Nephron progenitor cell (in vitro differentiated cells): ENCODE measurements at places on chromosomes 7 and 10.

DNA sequence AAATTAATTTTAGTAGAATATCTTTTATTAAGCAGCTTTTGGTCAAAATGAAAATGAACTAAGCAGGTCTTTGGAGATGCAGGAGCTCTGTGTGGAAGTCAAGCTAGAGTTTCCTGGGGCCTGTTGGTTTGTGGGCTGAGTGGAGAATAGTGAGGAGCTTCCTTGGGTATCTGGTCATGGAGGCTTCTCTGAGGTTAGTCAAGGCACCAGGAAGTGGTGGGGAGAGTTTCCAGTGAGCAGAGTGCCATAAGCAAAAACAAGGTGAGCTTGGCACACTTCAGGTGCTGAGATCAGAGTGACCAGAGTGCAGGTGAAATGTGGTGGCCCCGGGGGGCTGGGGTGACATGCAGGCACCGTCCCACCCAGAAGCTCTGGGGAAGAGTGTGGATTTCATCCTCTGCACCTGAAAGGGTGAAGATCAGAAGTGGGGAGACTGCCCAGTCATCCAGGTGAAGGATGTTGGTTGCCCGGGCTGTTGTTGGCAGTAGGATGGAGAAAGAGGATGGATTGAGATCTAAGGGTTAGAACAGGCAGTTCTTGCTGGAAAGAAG is 77.4 kb downstream of the WDR37 start:
- no peak for DNase-seq

DNA sequence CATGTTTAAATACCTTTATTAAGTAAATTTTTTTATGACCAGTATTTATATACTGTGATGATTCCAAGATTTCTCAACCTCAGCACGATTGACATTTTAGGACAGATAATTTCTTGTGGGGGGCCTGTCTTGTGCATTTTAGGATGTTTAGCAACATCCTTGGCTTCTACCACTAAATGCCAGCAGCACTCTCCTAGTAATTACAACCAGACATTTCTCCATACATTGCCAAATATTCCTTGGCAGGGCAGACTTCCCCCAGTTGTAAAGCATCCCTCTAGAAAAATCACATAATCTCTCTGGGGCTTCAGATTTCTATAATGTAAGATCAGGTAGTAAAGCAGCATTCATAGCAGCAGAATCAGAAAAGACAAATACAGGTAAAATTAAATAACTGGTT is 7.8 kb upstream of the LIPM start:
- no peak for DNase-seq

GRCh38 chr10:45080331-45080730 is 79.6 kb downstream of the ZNF22 start:
- no peak for DNase-seq

GRCh38 chr7:136441835-136442234 is 426.6 kb upstream of the CHRM2 start:
- DNase-seq, result no peak

DNA sequence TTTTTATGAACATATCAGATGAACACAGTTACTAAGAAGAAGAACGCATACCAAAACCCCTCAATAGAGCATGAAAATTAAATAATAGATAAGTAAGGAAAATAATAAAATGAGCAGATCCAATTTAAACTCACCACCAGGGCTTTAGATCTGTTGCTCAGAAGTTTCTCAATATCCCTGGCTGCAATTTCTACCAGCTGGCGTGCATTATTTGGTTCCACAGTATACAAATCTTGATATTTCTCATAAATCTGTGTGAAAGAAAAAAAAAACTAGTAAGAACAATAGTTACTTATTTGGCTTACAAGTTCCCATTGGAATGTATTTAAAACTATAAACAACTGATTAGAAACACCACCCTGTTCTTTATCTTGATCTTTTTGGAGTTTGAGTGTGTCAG is 108.6 kb downstream of the CACNA2D1 start:
- no peak for DNase-seq

GRCh38 chr7:111954474-111955381 is 251.5 kb downstream of the DOCK4 start:
- DNase-seq, result no peak

GRCh38 chr10:84842593-84842992 is 514.2 kb downstream of the CCSER2 start:
- DNase-seq, result no peak

GRCh38 chr10:86234107-86234506 is 132.5 kb downstream of the GRID1 start:
- no peak for DNase-seq

- DNase-seq, result no peak
These were observed 7.4 kb downstream of the IFIT3 start for GRCh38 chr10:89335226-89335625.

DNA sequence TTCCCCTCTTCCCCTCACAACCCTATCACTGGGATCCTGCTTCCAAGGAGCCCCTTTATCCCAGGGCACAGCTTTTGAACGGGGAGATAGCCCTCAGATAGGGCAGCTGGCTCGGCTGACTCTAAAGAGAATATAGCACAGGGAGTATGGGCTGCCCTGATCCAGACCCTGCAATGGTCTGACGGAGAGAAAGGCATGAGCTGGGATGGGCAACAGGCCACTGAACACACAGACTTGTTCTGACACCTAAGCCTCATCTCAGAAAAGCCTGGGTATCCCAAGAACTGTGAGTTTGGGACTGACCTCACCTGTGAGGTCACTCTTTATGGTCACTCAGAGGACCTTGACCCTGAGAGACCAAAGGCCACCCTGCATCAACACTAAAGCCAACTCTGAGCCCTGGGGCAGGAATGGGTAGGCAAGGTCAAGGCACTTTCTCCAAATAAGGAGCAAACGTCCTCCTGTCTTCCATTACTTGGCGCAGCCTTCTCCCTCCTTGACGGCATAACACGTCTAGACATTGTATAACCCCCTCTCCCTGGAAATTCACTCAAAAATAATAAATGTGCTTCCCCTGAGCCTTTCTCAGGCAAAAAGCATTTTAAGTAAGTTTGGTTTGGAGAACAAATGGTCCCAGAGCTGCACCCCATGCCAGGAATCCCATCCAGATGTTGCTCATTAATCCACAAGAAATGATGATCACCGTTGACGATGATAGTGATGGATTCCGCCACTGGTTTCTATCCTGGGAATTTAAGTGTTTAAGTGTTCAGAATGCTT is 8.2 kb upstream of the LRRC18 start:
- no peak for DNase-seq

DNA sequence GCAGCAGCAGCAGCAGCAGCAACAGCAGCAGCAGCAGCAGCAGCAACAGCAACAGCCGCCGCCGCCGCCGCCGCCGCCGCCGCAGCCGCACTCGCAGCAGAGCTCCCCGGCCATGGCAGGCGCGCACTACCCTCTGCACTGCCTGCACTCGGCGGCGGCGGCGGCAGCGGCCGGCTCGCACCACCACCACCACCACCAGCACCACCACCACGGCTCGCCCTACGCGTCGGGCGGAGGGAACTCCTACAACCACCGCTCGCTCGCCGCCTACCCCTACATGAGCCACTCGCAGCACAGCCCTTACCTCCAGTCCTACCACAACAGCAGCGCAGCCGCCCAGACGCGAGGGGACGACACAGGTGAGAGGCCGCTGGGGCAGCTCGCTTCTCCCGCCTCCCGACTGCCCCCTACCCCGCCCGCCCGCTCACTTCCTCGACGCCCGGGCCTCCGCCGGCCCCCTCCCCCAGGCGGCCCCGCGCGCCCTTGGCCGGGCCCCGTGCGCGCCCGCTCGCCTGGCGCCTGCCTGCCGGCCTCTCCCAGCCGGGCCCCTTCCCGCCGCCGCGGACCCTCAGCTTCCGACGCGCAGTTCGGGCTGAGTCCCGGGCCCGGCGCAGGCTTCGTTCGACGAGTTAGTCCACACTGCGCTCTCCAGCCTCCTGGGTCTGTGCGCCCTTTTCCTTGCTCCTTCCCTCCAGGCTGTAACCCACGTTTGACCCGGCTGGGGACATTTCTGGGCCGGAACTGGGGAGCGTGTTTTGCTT is 882 bp downstream of the DLX6 start:
- peak; percentile 74 for DNase-seq

DNA sequence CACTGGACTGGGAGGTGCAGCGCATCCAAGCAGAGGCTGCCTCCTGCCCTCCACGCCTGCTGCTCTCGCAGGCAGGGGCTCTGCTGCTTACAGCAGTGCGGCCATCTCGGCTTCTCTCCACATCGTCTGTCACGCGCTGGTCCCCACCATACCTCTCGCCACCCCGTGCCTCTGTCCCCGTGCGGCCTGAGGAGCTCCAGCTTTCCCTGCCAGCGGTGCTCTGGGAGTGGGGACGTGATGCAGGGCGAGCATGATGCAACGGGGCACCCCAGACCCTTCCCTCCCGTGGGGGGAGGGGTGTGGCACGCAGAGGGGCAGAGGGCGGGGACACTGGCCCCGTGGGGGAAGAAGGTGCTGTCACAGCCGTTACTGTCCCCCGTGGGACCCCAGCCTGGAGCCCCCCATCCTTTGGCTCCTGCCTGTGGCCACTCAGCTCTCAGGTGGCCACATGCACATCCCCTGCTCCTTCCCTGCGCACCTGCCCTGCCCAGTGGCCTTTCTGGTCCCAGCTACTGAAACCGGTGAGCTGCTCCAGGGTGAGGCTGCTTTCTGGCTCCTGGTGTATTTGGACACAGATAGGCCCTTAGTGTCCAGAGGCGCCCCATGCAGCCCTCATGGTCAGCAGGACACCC is 9.0 kb downstream of the GET4 start:
- no peak for DNase-seq

DNA sequence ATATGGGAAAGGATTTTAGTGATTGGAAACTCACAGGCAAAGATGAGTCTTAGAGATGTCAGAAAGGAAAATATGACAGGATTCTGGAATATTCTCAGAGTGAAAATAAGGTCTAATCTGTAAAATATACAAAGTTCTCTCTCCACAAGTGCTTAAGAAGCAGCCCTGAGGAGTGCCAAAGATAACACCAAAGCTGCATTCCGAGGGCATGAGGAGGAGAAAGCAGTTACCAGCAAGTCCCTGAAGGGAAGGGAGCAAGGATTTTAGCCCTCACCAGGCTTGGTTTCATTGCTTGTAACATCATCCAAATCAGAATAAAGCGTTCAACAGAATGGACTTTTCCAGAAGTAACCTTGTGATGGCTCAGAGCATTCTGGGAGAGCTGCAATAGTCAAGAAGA is 31.4 kb upstream of the DLX6 start:
- no peak for DNase-seq

DNA sequence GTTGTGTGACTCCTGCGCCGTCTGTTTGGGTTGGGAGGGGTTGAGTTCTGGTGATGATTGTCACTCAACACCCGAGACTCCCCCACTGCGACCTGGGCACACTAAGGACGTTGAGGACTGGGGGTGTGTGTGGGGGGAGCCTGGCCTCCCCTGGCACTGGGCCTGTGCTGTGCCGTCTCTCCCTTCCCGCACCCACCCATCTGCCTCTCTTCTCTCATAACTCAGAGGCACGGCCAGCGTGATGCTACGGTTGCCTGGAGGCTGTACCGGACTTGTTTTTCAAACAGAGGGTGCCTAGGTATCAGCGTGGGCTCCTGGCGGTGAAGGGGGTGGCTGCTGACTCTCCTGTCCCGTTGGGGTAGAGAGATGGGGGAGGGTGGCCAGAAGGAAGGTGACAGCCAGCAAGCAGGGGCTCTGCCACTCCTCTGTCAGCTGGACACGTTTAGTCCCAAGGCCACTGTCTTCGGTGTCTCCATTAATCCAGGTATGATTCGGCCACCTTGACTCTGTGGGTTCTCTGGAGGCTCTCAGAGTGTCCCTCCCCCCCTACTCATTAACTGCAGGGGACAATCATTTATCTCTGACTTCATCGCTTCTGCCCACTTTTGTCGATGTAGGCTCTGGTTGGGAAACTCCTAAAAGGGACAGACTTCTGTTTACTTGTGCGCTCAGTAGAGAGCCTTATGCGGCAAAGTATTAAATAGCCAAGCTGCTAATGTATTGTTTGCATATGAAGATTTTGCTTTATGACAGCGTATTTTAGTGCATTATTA is 56.5 kb upstream of the PFKFB3 start:
- DNase-seq, result no peak

DNA sequence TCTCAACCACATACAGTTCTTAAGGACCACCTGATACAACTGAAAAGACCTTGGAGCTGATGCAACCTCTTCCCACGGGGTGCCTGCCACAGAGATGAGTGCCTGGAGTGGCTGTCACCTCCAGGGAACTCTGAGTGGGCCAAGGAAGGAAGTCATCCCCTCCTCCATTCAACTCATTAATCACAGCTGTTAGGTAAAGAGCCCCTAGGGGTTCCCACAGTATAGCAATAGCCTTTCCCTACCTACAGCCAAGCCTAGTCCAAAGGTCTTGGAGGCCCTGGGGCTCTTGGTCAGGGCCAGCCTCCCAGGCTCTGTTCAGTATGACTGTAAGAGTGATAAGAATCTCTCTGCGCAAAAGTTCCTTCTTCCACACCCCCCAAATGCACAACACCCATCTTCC is 70.4 kb upstream of the NFE2L3 start:
- no peak for DNase-seq

GRCh38 chr10:104072786-104073185 is 12.9 kb downstream of the COL17A1 start:
- DNase-seq, result no peak

GRCh38 chr10:114393482-114393881 is 10.8 kb downstream of the AFAP1L2 start:
- DNase-seq, result no peak

DNA sequence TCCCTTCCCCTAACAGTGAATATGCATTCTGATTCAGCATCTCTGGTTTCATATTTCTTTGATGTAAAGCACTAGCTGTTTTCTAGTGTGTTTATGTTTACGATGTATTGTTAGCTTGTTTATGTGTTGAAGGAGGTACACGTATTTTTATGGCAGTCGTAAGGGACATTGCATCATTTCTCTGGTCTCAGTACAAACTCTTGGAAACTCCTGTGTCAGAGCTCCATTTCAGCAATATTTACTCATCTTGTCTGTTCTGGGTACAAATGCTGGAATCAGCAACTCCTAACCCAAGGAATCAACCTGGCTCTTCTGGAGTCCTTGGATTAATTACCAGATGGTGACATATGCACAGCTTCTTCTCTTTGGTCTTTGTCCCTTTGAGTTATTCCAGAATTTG is 270.0 kb upstream of the PLXDC2 start:
- DNase-seq, result no peak

- no peak for DNase-seq
These were observed 44.4 kb downstream of the CTTNBP2 start for GRCh38 chr7:117828825-117829224.

DNA sequence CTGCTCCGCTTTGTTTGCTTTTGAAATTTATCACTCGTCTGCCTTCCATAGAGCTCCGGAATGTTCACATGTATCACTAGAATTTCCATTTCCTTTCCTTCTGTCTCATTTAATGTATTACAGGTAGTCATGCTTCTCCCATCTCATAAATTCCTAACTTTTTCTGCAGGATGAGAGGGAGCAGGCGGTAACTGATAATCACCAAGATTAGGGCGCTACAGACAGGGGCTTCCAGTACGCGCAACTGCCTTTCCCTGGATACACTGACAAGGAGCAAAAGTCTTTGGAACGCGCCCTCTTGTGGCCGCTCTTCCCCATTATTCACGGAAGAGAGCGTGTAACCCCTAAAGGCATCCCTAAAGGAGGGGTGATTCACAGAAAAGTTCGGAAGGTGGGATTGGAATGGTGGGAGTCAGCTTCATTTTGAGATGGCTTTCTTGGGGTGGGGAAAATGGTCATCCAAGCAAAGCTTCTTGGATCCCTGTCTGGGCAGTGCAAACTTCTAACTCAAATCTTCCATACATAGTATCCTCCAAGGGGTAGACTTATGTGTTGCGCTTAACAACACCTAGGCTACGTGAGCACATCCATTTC is 6.5 kb downstream of the INHBA start:
- peak; percentile 77 for DNase-seq

- no peak for DNase-seq
These were observed 107.8 kb downstream of the RAB18 start for GRCh38 chr10:27611744-27612550.
